HCT116 (cell line): ENCODE measurements at places on chromosomes 2 and 18.

- H3K4me3 ChIP-seq, result no peak overlapping the region
- H3K4me1 ChIP-seq, result no peaks in the 10 kb centered on the region
- H3K27me3 ChIP-seq, result no peaks in the 10 kb centered on the region
- no peak for DNase-seq
Observed at GRCh38 chr2:213846856-213847255, 562.6 kb downstream of the SPAG16 start.

DNA sequence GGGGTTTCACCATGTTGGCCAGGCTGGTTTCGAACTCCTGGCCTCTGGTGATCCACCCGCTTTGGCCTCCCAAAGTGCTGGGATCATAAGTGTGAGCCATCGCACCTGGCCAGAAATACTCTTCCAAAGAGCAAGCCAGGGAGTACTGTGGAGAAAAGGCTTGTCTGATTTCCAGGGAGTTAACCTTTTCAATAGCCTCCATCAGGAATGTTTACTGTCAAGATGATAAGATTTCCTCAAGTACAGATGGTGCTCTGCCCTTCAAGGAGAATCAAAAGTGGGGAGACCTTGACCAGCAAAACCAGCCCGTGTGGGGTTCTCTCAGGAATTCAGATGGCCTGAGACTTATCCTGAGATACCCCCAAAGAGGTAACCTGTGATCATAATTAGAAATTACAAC lies 237.2 kb downstream of the PRKCE start:
- H3K27me3 ChIP-seq, result no peaks in the 10 kb centered on the region
- no peak overlapping the region for H3K4me3 ChIP-seq
- no peak overlapping the region for H3K27ac ChIP-seq

GRCh38 chr18:813172-814071 lies 1.4 kb upstream of the YES1 start:
- peaks cover 11% of the 10 kb centered on the region for H3K4me1 ChIP-seq
- H3K27me3 ChIP-seq, result no peaks in the 10 kb centered on the region
- no peaks in the 10 kb centered on the region for H3K36me3 ChIP-seq

DNA sequence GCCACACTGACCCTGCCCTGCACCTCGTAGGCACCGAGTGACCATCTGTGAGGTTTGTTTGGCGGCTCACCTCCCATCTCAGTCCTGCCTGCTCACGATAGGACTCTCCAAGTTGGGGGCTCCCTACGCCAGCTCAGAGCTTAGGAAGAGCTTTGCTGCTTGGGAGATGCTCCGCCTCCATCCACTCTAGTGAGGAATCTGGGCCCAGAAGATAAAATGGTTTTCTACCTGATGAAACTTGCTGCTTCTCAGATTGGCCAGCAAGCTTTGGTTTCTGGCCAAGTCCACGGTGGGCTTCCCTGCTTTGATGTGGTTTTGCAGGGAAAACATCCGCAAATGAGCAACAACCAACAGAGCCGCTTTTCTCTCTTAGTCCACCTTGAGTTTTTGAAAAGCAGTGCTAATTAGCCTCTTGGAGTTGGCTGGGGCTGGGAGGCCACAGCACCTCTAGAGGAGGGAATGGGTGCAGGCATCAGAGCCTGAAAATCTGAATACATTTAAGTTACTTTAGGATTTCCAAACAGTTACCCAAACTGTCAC lies 42.2 kb downstream of the THNSL2 start:
- no peaks in the 10 kb centered on the region for H3K36me3 ChIP-seq
- peak; percentile 38 for DNase-seq
- no peak overlapping the region for H3K4me3 ChIP-seq
- H3K27me3 ChIP-seq, result no peaks in the 10 kb centered on the region
- H3K27ac ChIP-seq, result no peak overlapping the region
- peaks cover 3% of the 10 kb centered on the region; the same call in 1 of the 2 replicates for H3K4me1 ChIP-seq

DNA sequence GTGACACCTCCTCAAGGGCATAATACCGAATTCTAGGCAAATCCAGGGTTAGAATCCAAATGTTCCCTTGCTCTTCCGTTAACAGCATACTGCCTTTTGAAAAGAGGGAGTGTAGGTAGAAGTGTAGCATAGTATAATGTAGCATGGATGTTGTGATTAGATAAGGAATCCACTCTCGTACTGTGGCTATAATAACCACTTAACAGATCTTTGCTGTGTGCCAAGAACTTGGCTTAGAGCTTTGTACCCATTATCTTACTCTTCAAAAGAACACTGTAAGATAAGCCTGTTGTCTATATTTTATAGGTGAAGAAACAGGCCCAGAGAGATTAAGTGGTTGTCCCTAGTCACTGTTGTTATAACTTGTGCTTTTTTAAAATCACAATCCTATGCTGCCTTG lies 24.2 kb downstream of the WDR75 start:
- no peaks in the 10 kb centered on the region for H3K4me1 ChIP-seq
- H3K27ac ChIP-seq, result no peak overlapping the region
- peaks cover 80% of the 10 kb centered on the region for H3K36me3 ChIP-seq

- no peak overlapping the region for H3K27ac ChIP-seq
- H3K4me1 ChIP-seq, result peaks cover 15% of the 10 kb centered on the region
- H3K36me3 ChIP-seq, result no peaks in the 10 kb centered on the region
Observed at GRCh38 chr18:9638886-9639285, 24.5 kb upstream of the PPP4R1 start.

DNA sequence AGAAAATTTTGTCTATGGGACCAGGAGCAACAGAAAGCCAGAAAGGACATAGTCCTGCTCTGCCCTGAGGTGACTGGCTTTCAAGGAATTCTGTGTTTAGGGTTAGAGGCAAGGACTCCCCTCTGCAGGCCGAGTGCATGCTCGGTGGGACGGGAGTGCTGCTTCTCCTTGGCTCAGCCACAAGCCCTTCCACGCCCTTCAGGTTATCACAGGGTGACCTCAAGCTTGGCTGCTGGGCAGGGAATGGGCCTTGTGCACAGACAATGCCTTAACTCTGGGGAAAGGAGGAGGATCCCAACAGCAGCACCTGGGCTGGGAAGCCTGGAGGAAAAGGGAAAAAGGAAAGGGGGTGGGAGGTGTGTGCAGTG lies 32.8 kb downstream of the FAM178B start:
- H3K27me3 ChIP-seq, result no peaks in the 10 kb centered on the region
- no peaks in the 10 kb centered on the region for H3K4me1 ChIP-seq
- DNase-seq, result no peak
- no peak overlapping the region for H3K4me3 ChIP-seq
- no peaks in the 10 kb centered on the region for H3K36me3 ChIP-seq
- H3K27ac ChIP-seq, result no peak overlapping the region

GRCh38 chr18:36693931-36694620 lies 134.7 kb downstream of the TPGS2 start:
- H3K27ac ChIP-seq, result no peak overlapping the region
- H3K4me3 ChIP-seq, result no peak overlapping the region
- no peaks in the 10 kb centered on the region for H3K4me1 ChIP-seq
- DNase-seq, result no peak
- no peaks in the 10 kb centered on the region for H3K36me3 ChIP-seq

DNA sequence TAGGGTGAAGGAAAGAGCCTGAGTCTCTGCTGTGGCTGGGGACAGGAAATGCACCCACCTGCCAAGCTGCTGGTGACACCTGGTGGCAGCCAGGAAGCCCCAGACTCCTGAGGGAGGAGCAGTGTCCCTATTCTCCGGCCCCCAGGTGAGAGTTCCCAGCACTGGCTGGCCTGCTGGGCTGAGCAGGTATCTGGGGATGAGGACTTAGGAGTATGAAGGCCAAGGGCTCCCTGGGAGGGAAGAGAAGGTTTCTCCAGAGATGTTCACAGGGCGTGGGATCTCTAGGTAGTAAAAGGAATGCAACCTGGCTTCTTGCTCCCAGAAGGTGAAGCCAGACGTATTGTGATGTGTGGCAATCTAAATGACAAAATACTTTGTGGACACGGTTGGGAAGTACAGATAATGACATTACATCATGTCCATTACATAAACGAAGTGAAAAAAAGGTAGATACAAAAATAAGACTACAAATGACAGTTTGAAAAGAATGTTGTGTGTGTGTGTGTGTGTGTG lies 75.8 kb upstream of the SLC1A4 start:
- H3K27ac ChIP-seq, result no peak overlapping the region
- peak; percentile 53 for DNase-seq
- no peak overlapping the region for H3K4me3 ChIP-seq
- 0 out of 2 replicates have a peak, but pooled peaks cover 2% of the 10 kb centered on the region for H3K4me1 ChIP-seq

- no peaks in the 10 kb centered on the region for H3K27me3 ChIP-seq
- H3K4me1 ChIP-seq, result no peaks in the 10 kb centered on the region
- no peak overlapping the region for H3K27ac ChIP-seq
- H3K36me3 ChIP-seq, result no peaks in the 10 kb centered on the region
- H3K4me3 ChIP-seq, result no peak overlapping the region
- DNase-seq, result no peak
Observed at GRCh38 chr18:72848503-72849237, 19.1 kb downstream of the NETO1 start.

DNA sequence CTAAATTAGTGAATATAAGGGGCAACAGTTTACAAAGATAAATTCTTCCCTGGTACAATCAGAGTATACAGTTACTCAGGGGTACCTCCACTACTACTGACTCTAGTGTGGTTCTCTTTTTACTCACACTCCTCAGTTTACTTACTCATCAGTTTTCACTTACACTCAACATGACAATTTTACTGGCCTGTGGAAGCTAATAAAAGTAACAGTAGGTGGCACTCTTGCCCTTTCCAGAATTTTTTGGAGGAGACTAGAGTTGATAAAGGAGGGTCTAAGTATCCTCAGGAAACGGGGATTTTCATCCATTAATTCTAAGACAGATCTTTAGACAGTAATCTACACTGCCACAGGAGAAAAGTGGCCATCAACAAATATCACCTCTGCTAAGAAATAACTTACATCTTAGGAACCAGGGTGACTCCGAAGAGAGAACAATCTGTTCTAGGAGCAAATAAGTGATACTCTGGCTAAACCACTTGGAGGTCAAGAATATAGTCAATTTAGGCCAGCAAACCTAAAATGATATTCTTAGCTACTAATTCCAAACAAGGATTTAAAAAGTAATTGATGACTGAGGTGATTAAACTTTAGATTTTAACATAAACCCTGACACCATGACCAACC lies 61.3 kb downstream of the ATL2 start:
- DNase-seq, result peak; percentile 31
- H3K27ac ChIP-seq, result no peak overlapping the region
- no peaks in the 10 kb centered on the region for H3K4me1 ChIP-seq
- H3K27me3 ChIP-seq, result no peaks in the 10 kb centered on the region

DNA sequence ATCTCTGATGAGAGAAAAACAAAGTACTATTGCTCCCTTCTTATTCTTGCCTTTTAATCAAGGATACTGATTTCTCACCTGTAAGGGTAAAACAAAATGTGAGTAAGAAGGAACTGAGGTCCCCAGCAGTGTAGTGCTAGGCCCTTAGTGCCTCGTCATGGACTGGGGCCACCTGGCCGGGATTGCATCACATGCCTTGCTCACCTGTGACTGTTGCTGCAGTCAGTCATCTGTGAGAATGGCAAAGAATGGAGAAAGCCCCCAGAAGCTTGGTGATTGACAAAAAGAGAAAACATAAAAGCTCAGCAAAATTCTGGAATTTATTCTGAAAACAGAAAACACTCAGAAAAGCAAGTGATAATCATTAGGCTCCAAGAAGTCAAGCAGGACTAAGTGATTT lies 63.4 kb downstream of the SPATS2L start:
- H3K27me3 ChIP-seq, result no peaks in the 10 kb centered on the region
- H3K36me3 ChIP-seq, result no peaks in the 10 kb centered on the region
- no peak overlapping the region for H3K27ac ChIP-seq

DNA sequence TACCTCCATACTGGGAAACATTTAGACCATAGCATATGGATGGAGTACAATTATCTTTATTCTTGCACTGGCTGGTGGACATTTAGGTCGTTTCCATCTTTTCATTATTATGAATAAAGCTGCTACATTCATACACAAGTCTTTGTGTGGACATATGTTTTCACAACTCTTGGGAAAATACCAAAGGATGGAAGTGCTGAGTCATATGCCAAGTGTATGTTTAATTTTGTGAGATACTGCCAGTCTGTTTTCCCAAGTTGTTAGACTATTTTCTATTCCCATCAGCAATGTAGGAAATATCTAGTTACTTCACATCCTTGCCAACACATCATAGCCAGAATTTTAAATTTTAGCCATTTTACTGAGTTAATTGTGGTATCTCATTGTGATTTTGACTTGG lies 91.5 kb downstream of the GALNT13 start:
- H3K4me1 ChIP-seq, result no peaks in the 10 kb centered on the region
- no peak for DNase-seq
- H3K27ac ChIP-seq, result no peak overlapping the region
- no peak overlapping the region for H3K4me3 ChIP-seq

- no peak overlapping the region for H3K27ac ChIP-seq
- H3K27me3 ChIP-seq, result no peaks in the 10 kb centered on the region
- no peaks in the 10 kb centered on the region for H3K4me1 ChIP-seq
- H3K36me3 ChIP-seq, result no peaks in the 10 kb centered on the region
Observed at GRCh38 chr2:232485757-232486557, 1.7 kb downstream of the ECEL1 start.

- DNase-seq, result no peak
- H3K27ac ChIP-seq, result no peak overlapping the region
- H3K27me3 ChIP-seq, result no peaks in the 10 kb centered on the region
- no peaks in the 10 kb centered on the region for H3K36me3 ChIP-seq
- no peaks in the 10 kb centered on the region for H3K4me1 ChIP-seq
Observed at GRCh38 chr2:217932803-217933616, 69.8 kb downstream of the TNS1 start.

- H3K4me3 ChIP-seq, result no peak overlapping the region
- no peak overlapping the region; the same call in 1 of the 2 replicates for H3K27ac ChIP-seq
- no peaks in the 10 kb centered on the region for H3K36me3 ChIP-seq
- H3K4me1 ChIP-seq, result peaks cover 30% of the 10 kb centered on the region
Observed at GRCh38 chr18:23142251-23142929, 7.1 kb downstream of the CABLES1 start.

GRCh38 chr18:76450452-76451395 lies 44.3 kb downstream of the ZNF516 start:
- H3K4me3 ChIP-seq, result no peak overlapping the region
- DNase-seq, result no peak
- H3K4me1 ChIP-seq, result 0 out of 2 replicates have a peak, but pooled peaks cover under 1% of the 10 kb centered on the region
- H3K36me3 ChIP-seq, result no peaks in the 10 kb centered on the region
- H3K27me3 ChIP-seq, result no peaks in the 10 kb centered on the region

GRCh38 chr2:236861196-236861875 lies 224.4 kb upstream of the COPS8 start:
- H3K27ac ChIP-seq, result no peak overlapping the region
- DNase-seq, result no peak
- H3K4me3 ChIP-seq, result no peak overlapping the region
- peaks cover 33% of the 10 kb centered on the region for H3K27me3 ChIP-seq
- no peaks in the 10 kb centered on the region for H3K4me1 ChIP-seq
- H3K36me3 ChIP-seq, result no peaks in the 10 kb centered on the region

DNA sequence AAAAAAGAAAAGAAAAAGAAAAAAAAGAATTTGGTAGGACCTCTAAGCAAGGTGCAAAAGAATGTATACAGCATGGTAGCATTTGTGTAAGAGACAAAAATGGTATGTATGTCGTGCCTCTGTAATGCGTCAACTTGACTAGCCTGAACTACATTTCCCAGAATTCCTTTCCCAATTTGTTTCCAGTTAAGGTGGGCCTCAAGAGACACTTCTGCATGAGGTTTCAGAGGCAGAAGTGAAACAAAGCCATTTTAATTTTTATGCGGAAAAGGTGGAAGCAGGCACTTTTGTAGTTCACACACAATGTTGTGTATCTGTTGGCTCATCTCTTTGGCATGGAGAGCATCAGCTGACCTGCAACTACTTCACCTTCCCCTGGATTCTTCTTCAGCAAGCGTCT lies 56.5 kb upstream of the PAPOLG start:
- no peaks in the 10 kb centered on the region for H3K4me1 ChIP-seq
- no peak for DNase-seq
- no peaks in the 10 kb centered on the region for H3K27me3 ChIP-seq
